ENCODE measurements at places on chromosomes 6 and 20. TPM values are rescaled to one million over a fixed set of nuclear protein-coding genes. Genes with fewer than 3 reads are reported as not detected.
A peak's percentile ranks its signal among the peaks of the same experiment; 100 is the strongest.

GRCh38 chr6:125802943-125803377, 12.2 kb downstream of the NCOA7 start:
- peak; percentile 67 for DNase-seq
- no peaks in the 10 kb centered on the region for H3K36me3 ChIP-seq
- peaks cover 37% of the 10 kb centered on the region for H3K4me1 ChIP-seq
- H3K4me3 ChIP-seq, result peak overlapping the region; percentile 5

- no peak overlapping the region for H3K4me3 ChIP-seq
- no peak for DNase-seq
- no peaks in the 10 kb centered on the region for H3K4me1 ChIP-seq
- no peaks in the 10 kb centered on the region for H3K36me3 ChIP-seq
- no peak overlapping the region for H3K27ac ChIP-seq
Measured at GRCh38 chr6:46340246-46340645, 151.0 kb downstream of the RCAN2 start.

DNA sequence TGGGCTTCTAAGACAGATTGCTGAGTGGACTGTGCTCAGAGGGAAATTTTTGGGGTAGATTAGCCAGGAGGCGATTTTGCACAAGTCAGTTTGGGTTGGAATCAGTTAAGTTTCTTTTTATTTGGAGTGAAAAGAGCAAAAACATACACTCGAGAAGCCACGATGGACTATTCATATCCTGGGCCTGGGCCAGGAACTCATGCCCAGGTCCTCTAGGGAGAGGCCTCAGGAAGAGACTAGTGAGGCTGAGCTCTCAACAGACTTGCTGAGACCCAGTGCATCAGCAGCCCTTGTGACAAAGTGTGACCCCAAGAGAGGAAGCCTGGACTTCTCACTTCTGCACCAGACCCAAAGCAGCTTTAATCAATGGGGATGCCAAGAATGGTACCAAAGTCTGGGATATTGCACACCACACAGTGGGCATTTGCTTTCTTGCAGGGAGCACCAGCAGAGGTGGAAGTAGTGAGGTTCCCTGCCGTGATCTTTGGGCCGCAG, 61.6 kb upstream of the MAFB start:
- H3K36me3 ChIP-seq, result no peaks in the 10 kb centered on the region
- no peak overlapping the region for H3K4me3 ChIP-seq
- H3K27me3 ChIP-seq, result no peaks in the 10 kb centered on the region

COL21A1 gene
- not detected for polyA plus RNA-seq

GRCh38 chr6:169452869-169453620, 199.4 kb upstream of the THBS2 start:
- no peaks in the 10 kb centered on the region for H3K27me3 ChIP-seq
- no peaks in the 10 kb centered on the region for H3K36me3 ChIP-seq
- H3K27ac ChIP-seq, result no peak overlapping the region

RNF217 gene
- polyA plus RNA-seq, result 2.2 TPM

DNA sequence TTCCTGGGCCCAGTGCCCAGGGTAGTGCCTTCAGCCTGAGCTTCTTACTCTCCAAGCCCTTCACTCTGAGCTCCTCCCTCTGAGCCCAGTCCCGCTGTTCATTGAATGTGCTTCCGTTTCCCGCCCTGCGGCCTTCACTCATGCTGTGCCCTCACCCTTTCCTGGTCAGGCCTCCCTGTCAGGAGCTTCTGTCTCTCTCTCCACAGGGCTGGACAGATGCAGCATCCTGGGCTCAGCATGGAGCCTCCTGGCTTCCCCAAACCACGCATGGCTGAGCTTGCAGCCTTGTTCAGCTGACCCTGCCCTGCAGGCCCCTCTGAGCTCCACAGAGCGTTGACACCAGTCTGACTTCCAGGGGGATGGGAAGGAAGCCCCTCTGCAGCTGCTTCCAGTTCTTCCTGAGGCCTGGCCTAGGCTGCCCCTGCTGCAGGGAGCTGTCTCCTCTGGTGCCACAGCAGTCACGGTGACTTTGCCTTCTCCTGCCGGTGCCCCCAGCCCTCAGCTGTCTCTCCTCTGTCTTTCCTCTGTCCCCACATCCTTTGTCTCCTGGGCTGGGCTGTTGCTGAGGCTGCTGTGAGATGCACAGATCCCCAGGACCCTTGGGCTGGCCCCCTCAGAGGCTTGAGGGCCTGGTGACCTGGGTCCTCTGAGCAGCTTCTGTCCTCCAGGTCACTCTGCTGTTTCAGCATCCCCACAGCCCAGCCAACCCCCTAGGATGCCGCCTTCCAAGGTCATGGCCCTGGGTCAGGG, 7.9 kb upstream of the MYT1 start:
- DNase-seq, result no peak
- peaks cover 12% of the 10 kb centered on the region for H3K27me3 ChIP-seq
- no peaks in the 10 kb centered on the region for H3K36me3 ChIP-seq
- H3K4me3 ChIP-seq, result no peak overlapping the region
- no peak overlapping the region for H3K27ac ChIP-seq

DNA sequence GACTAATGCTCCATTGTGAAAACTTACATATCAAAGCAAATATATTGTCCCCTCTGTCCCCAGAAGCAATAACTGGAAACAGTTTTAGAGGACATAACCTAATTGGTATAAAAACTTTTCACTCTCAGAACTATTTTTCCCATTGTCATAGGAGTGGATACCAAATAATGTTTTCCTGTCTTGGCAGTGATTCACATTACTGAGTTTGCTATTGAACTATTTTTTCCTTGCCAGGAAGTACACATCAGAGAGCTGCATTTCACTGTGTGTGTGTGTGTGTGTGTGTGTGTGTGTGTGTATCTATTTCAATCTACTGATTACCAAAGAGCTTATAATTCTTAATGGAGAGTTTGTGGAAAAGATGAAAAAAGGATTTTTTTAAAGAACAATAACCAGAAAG, 45.4 kb downstream of the AKAP12 start:
- DNase-seq, result no peak
- H3K36me3 ChIP-seq, result no peaks in the 10 kb centered on the region
- H3K4me3 ChIP-seq, result no peak overlapping the region
- no peak overlapping the region for H3K27ac ChIP-seq
- no peaks in the 10 kb centered on the region for H3K27me3 ChIP-seq

GRCh38 chr6:167013067-167013466, 13.9 kb downstream of the CEP43 start:
- no peak for DNase-seq
- no peak overlapping the region for H3K4me3 ChIP-seq
- H3K27me3 ChIP-seq, result no peaks in the 10 kb centered on the region

CGA gene
- polyA plus RNA-seq, result not detected

GRCh38 chr20:52226370-52226769, 34.8 kb upstream of the ZFP64 start:
- DNase-seq, result no peak
- H3K36me3 ChIP-seq, result no peaks in the 10 kb centered on the region
- H3K27ac ChIP-seq, result no peak overlapping the region
- no peak overlapping the region for H3K4me3 ChIP-seq
- no peaks in the 10 kb centered on the region for H3K4me1 ChIP-seq

DNA sequence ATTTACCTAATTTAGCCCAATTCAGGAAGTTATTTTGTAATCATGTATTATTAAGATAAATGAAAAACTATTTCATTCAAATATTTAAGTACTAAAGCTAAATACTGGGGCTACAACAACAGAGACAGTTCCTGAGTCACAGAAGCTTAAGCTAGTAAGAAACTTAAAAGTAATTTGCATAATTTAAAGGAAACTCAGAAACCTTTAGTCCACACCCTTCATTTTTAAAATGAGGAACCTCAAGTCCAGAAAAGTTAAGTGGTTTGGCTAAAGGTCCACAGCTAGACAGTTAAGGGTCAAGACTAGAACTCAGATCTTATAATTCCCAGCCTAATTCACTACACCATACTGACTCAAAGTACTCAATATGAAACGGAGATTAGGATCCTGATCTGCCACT, 7.2 kb downstream of the LMBRD1 start:
- H3K4me3 ChIP-seq, result no peak overlapping the region
- no peaks in the 10 kb centered on the region for H3K27me3 ChIP-seq
- H3K27ac ChIP-seq, result peak overlapping the region; percentile 55
- peaks cover 4% of the 10 kb centered on the region for H3K36me3 ChIP-seq

DNA sequence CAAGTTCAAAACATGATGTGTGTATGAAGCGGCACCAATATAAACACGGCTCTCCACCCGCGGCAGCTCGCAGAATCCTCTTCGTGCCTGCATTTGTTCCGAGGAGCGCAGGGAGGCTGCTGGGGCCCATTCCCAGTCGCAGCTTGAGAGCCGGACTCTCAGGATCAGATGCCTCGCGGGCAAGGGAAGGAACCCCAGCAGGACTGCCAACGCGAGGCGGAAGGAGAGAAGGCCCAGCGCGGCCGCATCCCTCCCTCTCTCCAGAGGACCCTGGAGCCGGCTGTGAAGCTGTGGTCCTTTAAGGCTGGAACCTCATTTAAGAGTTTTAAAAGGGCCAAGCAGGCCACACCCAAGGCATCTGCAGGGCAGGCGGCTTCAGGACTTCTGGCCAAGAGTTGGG, 44.2 kb upstream of the ZBP1 start:
- no peaks in the 10 kb centered on the region for H3K36me3 ChIP-seq
- no peaks in the 10 kb centered on the region for H3K4me1 ChIP-seq
- no peak for DNase-seq
- no peak overlapping the region for H3K4me3 ChIP-seq

YIPF3 gene
- 143 TPM for polyA plus RNA-seq

GRCh38 chr6:153092082-153093013, 38.7 kb downstream of the RGS17 start:
- peak; percentile 87 for DNase-seq
- no peaks in the 10 kb centered on the region for H3K27me3 ChIP-seq
- no peaks in the 10 kb centered on the region for H3K36me3 ChIP-seq
- no peak overlapping the region for H3K27ac ChIP-seq
- H3K4me1 ChIP-seq, result peaks cover 34% of the 10 kb centered on the region

ADTRP gene
- 0.04 TPM for polyA plus RNA-seq

DNA sequence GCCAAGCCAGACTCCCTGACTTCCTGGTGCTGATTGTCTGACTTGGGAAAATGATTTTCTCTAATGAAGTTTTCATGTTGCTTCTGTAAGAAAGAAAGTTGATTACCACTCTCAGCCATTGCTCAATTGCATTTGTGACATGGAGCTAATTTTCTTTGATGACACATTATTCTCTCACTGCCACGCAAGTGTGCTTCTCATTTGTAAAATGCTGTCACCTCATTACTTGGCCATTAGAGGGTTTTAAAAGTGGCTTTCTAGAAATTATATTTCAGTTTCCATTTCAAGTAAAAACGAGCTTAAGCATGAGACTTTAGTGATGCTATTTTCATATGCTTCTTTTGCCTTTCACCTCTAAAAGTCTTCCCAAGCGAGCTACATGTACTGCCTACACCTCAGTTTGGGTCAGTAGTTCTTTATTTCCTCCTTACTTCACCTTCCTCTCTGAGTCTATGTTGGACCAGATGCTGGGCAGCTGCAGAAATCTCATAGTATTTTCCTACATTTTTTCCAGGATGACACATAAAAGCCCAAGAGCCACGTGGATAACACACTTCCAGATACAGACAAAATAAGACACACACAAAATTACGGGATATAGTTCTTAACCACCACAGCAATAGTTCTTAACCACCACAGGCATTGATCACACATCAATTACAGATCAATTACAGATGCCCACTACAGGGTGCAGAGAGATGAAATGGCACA, 6.3 kb upstream of the FAM210B start:
- H3K27me3 ChIP-seq, result peaks cover 4% of the 10 kb centered on the region
- no peaks in the 10 kb centered on the region for H3K36me3 ChIP-seq
- no peak overlapping the region for H3K27ac ChIP-seq

MGME1 gene
- 2.5 TPM for polyA plus RNA-seq

- H3K27ac ChIP-seq, result no peak overlapping the region
- H3K27me3 ChIP-seq, result no peaks in the 10 kb centered on the region
- no peaks in the 10 kb centered on the region for H3K36me3 ChIP-seq
Measured at GRCh38 chr6:155040154-155040553, 45.0 kb downstream of the TIAM2 start.

IER3 gene
- polyA plus RNA-seq, result 168 TPM

- no peak for DNase-seq
- H3K36me3 ChIP-seq, result no peaks in the 10 kb centered on the region
- no peak overlapping the region for H3K27ac ChIP-seq
- H3K27me3 ChIP-seq, result no peaks in the 10 kb centered on the region
Measured at GRCh38 chr6:129184324-129184723, 301.4 kb downstream of the LAMA2 start.

GRCh38 chr20:47179267-47179666, 177.2 kb downstream of the ZMYND8 start:
- no peak overlapping the region for H3K4me3 ChIP-seq
- H3K27me3 ChIP-seq, result no peaks in the 10 kb centered on the region
- DNase-seq, result no peak
- no peak overlapping the region for H3K27ac ChIP-seq
- no peaks in the 10 kb centered on the region for H3K4me1 ChIP-seq

DEF6 gene
- 41.2 TPM for polyA plus RNA-seq

APMAP gene
- 73.2 TPM for polyA plus RNA-seq

PTPRA gene
- 13.1 TPM for polyA plus RNA-seq

DNA sequence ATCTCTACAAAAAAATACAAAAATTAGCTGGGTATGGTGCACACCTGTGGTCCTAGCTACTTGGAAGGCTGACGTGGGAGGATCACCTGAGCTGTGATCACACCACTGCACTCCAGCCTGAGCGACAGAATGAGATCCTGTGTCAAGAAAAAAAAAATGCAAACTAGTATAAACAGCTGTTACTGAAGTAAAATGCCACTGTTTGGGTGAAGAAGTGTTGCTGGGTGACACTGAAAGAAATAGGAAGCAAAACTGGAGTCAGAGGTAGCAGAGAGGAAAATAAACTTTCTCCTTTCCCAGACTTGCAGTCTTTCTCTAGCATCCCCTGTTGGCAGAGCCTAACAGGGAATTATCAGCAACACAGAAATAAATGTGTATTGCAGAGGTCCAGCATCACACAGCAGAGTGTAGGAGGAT, 241.2 kb upstream of the PREP start:
- H3K27me3 ChIP-seq, result no peaks in the 10 kb centered on the region
- no peak overlapping the region for H3K4me3 ChIP-seq
- H3K36me3 ChIP-seq, result no peaks in the 10 kb centered on the region
- no peak overlapping the region for H3K27ac ChIP-seq

- H3K4me3 ChIP-seq, result no peak overlapping the region
- DNase-seq, result no peak
- no peaks in the 10 kb centered on the region for H3K27me3 ChIP-seq
- peak overlapping the region; percentile 60 for H3K27ac ChIP-seq
- H3K36me3 ChIP-seq, result peaks cover 95% of the 10 kb centered on the region
- H3K4me1 ChIP-seq, result no peaks in the 10 kb centered on the region
Measured at GRCh38 chr6:82217018-82217586, 30.4 kb downstream of the IBTK start.

MLN gene
- polyA plus RNA-seq, result not detected

KAT14 gene
- 3.4 TPM for polyA plus RNA-seq

CRISP3 gene
- polyA plus RNA-seq, result not detected
